ENCODE measurements at places on chromosomes 3 and 15.

DNA sequence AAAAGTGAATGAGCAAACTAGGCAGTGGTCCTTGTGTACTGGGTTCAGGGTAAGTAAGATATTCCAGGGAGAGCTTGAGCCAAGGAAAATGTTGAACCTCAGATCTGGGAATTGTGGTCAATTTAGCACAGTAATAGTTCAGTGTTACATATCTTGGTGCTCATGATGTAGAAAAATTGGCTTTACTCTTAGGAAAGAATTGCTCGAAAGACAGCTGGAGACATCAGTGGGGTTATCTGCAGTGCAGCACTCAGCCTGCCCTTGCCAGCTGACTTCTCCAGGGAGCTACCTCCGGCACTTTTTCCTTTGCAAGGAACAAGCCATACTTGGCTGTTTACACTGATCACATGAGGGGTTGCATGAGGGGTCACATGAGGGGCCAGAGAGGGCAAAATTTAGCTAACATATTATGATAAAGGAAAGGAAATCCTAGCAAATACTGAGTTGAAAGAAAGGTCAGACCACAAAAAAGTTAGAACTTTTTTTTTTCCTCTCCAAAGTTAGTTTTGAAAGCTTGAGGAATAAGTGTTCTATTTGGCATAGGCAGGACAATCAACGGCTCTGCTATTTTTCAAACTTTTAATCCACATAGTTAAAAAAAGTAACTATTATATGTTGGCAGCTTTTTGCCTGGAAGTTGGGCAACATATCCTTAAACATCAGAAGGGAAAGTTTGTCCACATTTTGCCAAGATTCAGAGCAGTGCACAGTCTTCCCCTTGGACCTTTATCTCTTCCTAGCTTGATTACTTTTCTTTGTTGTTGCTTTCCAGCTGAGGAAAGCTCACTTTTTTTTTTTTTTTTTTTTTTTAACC lies 92.4 kb downstream of the COL6A6 start:
- no peak for DNase-seq

DNA sequence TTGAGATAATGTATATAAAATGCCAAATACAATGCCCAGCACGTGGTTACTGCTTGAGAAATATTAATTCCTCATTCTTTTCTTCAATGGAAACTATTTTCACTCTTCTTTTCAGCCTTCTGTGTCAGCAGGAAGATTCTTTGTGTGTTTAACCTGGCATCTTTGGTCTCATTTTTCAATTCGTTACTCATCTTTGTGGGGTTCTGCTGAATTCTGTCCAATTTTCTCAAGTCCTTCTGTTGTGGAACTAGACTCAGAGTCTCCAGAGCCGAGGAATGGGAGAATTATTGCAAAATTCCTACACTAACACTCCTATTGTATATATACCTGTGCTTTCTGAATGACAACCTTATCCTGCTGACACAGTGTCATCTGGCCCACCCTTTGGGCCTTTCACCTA lies 96.8 kb upstream of the RGMA start:
- DNase-seq = no peak

DNA sequence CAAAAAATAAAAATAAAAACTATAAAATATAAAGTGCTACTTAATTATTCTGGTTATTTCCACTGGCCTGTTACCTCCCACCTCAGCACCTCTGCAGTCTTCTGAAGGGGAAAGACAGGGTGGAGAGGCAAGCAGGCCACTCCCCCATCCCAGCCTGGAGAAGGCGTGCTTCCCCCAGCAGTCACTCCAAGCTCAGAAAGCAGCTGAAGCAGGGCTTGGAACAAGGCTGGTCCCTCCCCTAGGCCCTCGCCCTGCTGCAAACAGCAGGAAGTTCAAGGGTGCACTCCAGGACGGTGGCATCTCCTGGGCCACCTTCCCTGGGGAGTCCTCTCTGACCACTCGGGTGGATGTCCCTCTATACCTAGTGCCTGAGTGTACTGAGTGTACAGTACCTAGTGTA lies 21.4 kb downstream of the CACNA2D2 start:
- no peak for DNase-seq

GRCh38 chr3:149575961-149576564 lies 81.8 kb downstream of the WWTR1 start:
- no peak for DNase-seq

DNA sequence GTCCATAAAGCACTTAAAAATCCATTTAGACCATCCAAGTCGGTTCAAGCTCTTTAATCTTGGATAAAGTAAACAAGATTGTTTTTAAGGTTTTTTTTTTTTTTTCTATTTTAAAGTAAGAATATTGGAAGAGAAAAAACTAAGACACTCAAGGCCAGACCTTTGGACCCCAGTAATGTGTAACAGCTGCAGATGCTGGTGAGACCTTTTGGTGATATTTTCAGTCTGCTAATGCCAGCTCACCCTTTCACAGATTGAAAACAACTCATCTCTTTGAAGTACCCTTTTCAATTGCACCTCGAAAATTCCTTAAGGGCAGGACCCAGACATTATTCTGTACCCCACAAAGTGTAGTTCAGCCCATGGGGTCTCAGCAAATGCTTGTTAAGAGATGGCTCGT lies 260.7 kb upstream of the CTNNB1 start:
- DNase-seq = no peak

DNA sequence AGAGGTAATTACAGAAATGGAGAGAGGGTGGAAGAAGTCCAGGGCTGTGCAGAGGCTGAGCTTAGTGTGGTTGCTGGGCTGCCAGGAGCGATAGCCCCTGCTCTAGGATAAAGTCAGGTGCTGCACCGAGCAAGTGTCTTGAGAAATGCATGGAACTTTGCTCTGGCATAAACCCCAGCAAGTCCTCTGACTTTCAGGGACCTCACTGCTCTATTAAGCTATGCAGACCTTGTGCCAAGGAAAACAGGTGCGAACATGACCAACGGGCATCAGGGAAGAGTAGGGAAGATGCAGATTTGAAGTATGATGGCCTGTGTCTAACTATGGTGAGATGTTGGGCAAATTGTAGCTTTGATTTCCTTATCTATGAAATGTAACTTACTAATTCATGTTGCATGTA lies 416.8 kb downstream of the NR2F2 start:
- no peak for DNase-seq

- DNase-seq = no peak
These were observed 78.4 kb upstream of the RAD18 start for GRCh38 chr3:9041626-9042025.

GRCh38 chr3:46303240-46303639 lies 50.7 kb upstream of the CCR2 start:
- no peak for DNase-seq

GRCh38 chr15:88012233-88012632 lies 244.3 kb downstream of the NTRK3 start:
- DNase-seq = no peak

GRCh38 chr3:195401943-195402342 lies 40.9 kb downstream of the ACAP2 start:
- no peak for DNase-seq

DNA sequence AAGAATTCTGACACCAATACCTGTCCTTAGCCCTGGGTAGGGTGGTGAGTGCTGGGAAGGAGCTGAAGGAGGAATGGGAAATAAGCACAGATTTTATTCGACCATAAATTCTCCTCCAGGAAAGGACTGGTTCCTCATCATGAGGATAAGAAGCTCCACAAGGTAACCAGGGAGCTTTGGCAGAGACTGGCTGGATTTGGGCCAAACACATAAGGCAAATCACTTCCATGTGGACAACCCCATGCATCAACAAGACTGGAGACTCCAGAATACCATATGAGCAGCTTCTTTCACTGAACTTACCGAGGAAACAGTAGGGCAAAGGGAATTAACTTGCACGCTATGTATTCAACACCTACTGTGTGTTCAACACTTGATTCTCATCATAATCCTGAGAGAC lies 312.5 kb downstream of the NTRK3 start:
- no peak for DNase-seq

GRCh38 chr15:62809115-62809967 lies 233.2 kb upstream of the TPM1 start:
- DNase-seq = no peak

- DNase-seq = no peak
These were observed 4.1 kb downstream of the CCR9 start for GRCh38 chr3:45890405-45890804.

DNA sequence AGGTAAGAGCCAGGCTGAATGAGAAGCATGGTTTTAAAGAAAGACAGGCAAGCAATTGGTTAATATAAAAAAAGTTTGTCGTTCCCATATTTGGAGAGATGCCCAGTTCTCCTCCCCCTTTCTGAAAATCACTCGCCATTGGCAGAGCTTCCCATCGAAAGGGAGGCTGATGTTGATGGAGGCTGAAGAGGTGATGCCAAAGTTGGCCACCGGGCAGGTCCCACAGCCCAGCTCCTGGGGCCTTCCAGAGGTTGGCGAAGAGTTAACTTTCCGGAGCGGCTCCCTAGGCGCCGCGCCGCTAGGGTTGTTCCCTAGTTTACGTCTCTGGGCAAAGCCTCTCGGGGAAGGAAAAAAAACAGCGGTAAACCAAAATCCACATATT lies 793 bp downstream of the PCOLCE2 start:
- DNase-seq = no peak

GRCh38 chr3:39254806-39255449 lies 24.9 kb downstream of the CX3CR1 start:
- DNase-seq = no peak

DNA sequence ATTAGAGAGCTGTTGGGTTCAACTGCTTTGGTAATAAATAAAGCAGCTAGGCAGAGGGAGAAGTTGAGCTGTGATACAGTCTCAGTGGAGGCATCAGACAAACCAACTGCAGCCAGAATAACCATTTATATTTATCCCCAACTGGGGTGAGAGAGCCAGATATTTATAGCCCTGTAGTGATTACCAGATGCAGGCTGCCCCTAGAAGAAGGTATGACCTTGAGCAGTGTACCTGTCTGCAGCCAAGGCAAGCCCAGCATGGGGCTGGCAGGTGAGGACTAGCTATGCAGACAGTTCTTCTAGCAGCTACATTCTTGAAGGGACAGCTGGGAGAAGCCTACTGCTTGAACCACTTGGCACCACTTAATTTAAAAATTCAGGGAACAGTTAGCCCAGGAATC lies 144.4 kb upstream of the EPHA3 start:
- DNase-seq = no peak

- DNase-seq = no peak
These were observed 146.0 kb downstream of the ADAMTS9 start for GRCh38 chr3:64541803-64542202.

DNA sequence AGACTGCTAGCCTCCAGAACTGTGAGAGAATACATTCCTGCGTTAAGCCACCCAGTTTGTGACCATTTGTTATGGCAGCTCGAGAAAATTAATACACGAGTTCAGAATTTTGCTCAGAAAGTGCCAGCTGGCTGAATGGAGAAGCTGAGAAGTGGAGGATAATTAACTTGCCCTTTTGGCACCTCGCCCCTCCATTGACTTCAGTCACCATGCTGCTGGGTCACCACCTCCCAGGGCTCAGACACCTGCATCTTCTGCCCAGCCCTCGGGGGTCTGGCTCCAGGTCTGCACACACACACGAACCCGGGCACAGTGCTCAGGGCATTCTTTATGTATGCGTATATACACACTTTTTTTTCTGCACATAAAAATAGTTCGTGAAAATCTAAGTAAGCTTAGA lies 32.0 kb downstream of the AMOTL2 start:
- no peak for DNase-seq

- no peak for DNase-seq
These were observed 18.7 kb downstream of the IGSF11 start for GRCh38 chr3:119015942-119016341.

GRCh38 chr15:94042180-94042928 lies 189.0 kb upstream of the MCTP2 start:
- DNase-seq = no peak

DNA sequence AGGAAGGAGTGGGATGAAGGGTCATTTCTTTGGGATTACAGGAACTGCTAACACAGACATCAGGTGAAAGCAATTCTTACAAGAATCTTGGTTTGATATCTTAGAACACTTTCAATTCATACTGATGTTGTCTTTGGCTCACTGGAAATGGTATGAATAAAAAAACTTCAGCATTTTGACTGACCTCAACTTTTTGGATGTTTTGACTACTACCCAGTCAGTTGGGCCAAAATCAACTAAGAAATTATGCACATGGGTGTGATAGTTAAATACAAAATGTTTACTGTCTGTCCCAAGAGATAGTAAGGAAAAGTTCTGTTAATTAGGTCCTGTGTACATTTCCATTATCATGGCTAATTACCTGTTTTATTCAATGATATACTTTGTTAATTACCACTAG lies 165.5 kb upstream of the LRIG1 start:
- DNase-seq = no peak

DNA sequence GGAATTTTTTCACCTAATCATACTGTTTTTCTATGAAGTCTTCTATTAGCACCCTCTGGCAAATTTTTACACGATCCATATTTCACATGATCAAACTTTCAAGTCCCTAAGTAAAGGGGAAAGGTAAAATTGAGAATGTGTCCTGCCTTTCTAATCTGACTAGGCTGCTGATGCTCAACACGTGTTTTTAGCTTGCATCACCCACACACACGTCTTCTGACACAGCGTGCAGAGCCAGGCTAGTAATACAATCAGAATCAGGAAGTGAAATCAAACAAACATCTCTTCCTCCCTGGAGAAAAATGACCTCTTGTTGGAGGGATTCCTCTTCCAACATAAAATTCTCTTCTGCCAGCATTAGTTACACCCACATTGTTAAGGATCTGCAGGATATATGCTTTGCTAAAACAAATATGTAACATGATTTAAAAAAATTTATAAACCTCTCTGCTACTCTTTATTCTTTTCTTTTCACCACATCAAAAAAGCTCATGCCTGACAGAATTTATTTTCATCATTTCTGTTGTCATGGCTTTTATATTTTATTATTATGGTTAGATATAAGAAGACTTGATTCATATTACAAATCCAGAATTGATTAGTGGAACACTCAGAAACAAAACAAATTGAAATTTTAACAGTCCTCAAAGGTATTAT lies 122.4 kb downstream of the RAP2B start:
- DNase-seq = no peak

DNA sequence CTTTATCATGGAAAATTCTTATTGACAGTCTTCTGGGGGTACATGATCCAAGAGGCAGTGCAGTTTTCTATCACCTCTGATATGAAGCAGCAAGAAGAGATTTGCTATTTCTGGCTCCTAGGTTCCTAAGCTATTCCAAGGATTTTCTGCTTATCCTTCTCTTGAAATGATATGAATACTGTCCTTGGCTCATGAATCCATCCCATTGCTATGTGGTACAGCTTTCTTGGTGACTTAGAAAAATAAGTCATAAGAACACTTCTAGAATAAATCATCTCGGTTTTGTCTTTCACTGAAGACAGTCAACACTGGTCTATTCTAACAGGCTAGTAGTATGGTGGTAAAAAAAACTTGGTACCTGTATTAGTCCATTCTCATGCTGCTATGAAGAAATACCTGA lies 333.6 kb upstream of the RASGRP1 start:
- DNase-seq = no peak

DNA sequence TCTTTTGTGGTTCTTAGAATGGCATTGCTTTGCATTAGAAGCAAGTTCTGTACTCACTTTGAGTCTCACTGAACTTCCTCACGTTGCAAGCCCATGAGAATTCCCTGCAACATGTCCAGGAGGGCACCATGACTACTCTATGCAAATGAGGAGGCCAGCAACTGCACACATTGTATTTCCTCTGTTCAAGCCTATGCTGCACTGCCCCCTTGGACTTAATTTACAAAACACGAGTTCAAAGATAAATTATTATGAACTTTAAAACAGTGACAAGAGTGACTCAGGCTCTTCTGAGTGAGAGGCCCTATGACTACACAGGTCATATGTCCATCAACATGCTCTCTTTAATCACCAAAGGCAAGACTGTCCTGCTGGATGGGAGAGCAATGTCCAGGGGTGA lies 484.2 kb upstream of the ATP11B start:
- DNase-seq = no peak
